ENCODE measurements at places on chromosomes 12 and 14. TPM values are rescaled to one million over a fixed set of nuclear protein-coding genes. Genes with fewer than 3 reads are reported as not detected.

KLHDC1 gene
- total RNA-seq = 6.6 TPM

GALNT9 gene
- total RNA-seq = not detected

SMCO2 gene
- total RNA-seq = 0.38 TPM

SART3 gene
- 29.2 TPM for total RNA-seq

FGF6 gene
- not detected for total RNA-seq

CD163 gene
- 20.6 TPM for total RNA-seq

HOXC12 gene
- total RNA-seq = not detected

ALDH1L2 gene
- total RNA-seq = 3.6 TPM

PLD4 gene
- total RNA-seq = 0.51 TPM

CCDC197 gene
- 3.4 TPM for total RNA-seq

KRT8 gene
- total RNA-seq = 82.2 TPM

ATP2A2 gene
- total RNA-seq = 918 TPM

GPR137C gene
- total RNA-seq = 1.5 TPM

APOF gene
- total RNA-seq = not detected

PAPLN gene
- 1.3 TPM for total RNA-seq

KRT3 gene
- not detected for total RNA-seq

TRIM9 gene
- 1.5 TPM for total RNA-seq

HVCN1 gene
- 3.5 TPM for total RNA-seq

KRT79 gene
- total RNA-seq = not detected

SIRT4 gene
- total RNA-seq = 2.4 TPM

ZFHX2 gene
- 1.3 TPM for total RNA-seq

ERP27 gene
- 0.11 TPM for total RNA-seq

COX8C gene
- 0.67 TPM for total RNA-seq

BAG5 gene
- 20.1 TPM for total RNA-seq

TRIP11 gene
- total RNA-seq = 68.0 TPM

SLC6A12 gene
- 2.7 TPM for total RNA-seq

FSCB gene
- total RNA-seq = not detected

Data from cardiac septum (tissue), 1 donor.